ENCODE measurements at places on chromosomes 1 and 21. TPM values are rescaled to one million over a fixed set of nuclear protein-coding genes. Genes with fewer than 3 reads are reported as not detected.

The GPX7 gene
- 2.4 TPM for polyA plus RNA-seq

The OR2L2 gene
- polyA plus RNA-seq = not detected

The TRABD2B gene
- 0.34 TPM for polyA plus RNA-seq

The TLR5 gene
- 4.7 TPM for polyA plus RNA-seq

The EXTL1 gene
- 0.09 TPM for polyA plus RNA-seq

The TBX15 gene
- polyA plus RNA-seq = not detected

The GUCA2B gene
- polyA plus RNA-seq = not detected

The TMEM52 gene
- 2.1 TPM for polyA plus RNA-seq

The BGLAP gene
- polyA plus RNA-seq = 0.41 TPM

The CACNA1S gene
- polyA plus RNA-seq = not detected

The ZNF670 gene
- 1.4 TPM for polyA plus RNA-seq

The WLS gene
- polyA plus RNA-seq = 29.4 TPM

The TRIM46 gene
- 0.47 TPM for polyA plus RNA-seq

The C1QA gene
- 25.9 TPM for polyA plus RNA-seq

The LRRC38 gene
- polyA plus RNA-seq = 0.09 TPM

The MPZ gene
- polyA plus RNA-seq = 1.6 TPM

The IGFN1 gene
- 0.01 TPM for polyA plus RNA-seq

The RER1 gene
- polyA plus RNA-seq = 116 TPM

The KRTAP19-1 gene
- not detected for polyA plus RNA-seq

The UTS2 gene
- 0.56 TPM for polyA plus RNA-seq

The FCRL2 gene
- polyA plus RNA-seq = 0.18 TPM

The CLCA2 gene
- 109 TPM for polyA plus RNA-seq

The EDN2 gene
- polyA plus RNA-seq = 6.9 TPM

The SH2D5 gene
- polyA plus RNA-seq = 0.27 TPM

The TFAP2E gene
- polyA plus RNA-seq = 0.87 TPM

The WNT2B gene
- polyA plus RNA-seq = 2.2 TPM

The SRSF4 gene
- 50.8 TPM for polyA plus RNA-seq

The RNF186 gene
- 0.06 TPM for polyA plus RNA-seq

The NR5A2 gene
- polyA plus RNA-seq = 0.37 TPM

The STYXL2 gene
- 0.04 TPM for polyA plus RNA-seq

The SMIM1 gene
- 1.1 TPM for polyA plus RNA-seq

The ABCG1 gene
- 2.8 TPM for polyA plus RNA-seq

The PYHIN1 gene
- polyA plus RNA-seq = 0.28 TPM

The REN gene
- polyA plus RNA-seq = 0.18 TPM

The VASH2 gene
- polyA plus RNA-seq = 0.24 TPM

The LMOD1 gene
- polyA plus RNA-seq = 30.2 TPM

The F13B gene
- not detected for polyA plus RNA-seq

The INTS11 gene
- polyA plus RNA-seq = 127 TPM

The CHIT1 gene
- polyA plus RNA-seq = 0.01 TPM

The CRYZL1 gene
- polyA plus RNA-seq = 15.5 TPM

The RPL22 gene
- 360 TPM for polyA plus RNA-seq

The ZNF593OS gene
- polyA plus RNA-seq = 0.22 TPM

The KDF1 gene
- polyA plus RNA-seq = 12.7 TPM

The BARHL2 gene
- polyA plus RNA-seq = not detected

The LCA5L gene
- 0.31 TPM for polyA plus RNA-seq

The HOOK1 gene
- 14.1 TPM for polyA plus RNA-seq

The LCE3E gene
- polyA plus RNA-seq = 5.0 TPM

The NUP210L gene
- 0.02 TPM for polyA plus RNA-seq

The SLC25A34 gene
- 2.7 TPM for polyA plus RNA-seq

The MFAP2 gene
- polyA plus RNA-seq = 1.5 TPM

The RGS13 gene
- polyA plus RNA-seq = 0.22 TPM

The LCE2C gene
- not detected for polyA plus RNA-seq

The SELENBP1 gene
- 27.4 TPM for polyA plus RNA-seq

The E2F2 gene
- polyA plus RNA-seq = 7.4 TPM

The TESK2 gene
- 4.3 TPM for polyA plus RNA-seq

The CFHR4 gene
- polyA plus RNA-seq = not detected

The TOMM20 gene
- 43.4 TPM for polyA plus RNA-seq

The NRIP1 gene
- polyA plus RNA-seq = 4.3 TPM

The GART gene
- polyA plus RNA-seq = 27.1 TPM
